ENCODE measurements at places on chromosomes 12 and 14.

DNA sequence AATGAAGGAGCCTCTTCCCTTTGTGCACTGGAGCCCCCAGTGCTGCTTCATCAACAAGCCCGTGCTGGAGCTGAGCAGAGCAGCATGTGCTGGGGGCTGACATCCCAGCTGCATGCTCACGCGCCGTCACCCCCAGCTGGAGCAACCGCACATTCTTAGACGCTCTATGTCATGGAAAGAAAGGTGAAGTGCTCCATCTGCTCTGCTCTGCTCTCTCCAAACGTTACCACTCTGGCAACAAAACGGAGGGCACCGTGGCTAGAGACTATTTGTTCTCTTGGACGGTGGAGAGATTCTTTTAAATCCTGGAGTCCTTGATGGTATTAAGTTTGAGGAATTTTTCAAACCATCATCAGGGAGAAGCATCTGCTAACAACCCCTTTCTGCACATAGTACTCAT lies 208.4 kb downstream of the C12orf75 start:
- no peak overlapping the region for H3K4me3 ChIP-seq
- no peak for DNase-seq
- H3K27me3 ChIP-seq: no peaks in the 10 kb centered on the region

- peak overlapping the region; percentile 81 for H3K27ac ChIP-seq
- no peaks in the 10 kb centered on the region for H3K27me3 ChIP-seq
- peaks cover 54% of the 10 kb centered on the region for H3K4me1 ChIP-seq
- H3K36me3 ChIP-seq: peaks cover 14% of the 10 kb centered on the region
- H3K4me3 ChIP-seq: no peak overlapping the region
- peak; percentile 55 for DNase-seq
These were observed 4.4 kb upstream of the YY1 start for GRCh38 chr14:100234511-100234910.

DNA sequence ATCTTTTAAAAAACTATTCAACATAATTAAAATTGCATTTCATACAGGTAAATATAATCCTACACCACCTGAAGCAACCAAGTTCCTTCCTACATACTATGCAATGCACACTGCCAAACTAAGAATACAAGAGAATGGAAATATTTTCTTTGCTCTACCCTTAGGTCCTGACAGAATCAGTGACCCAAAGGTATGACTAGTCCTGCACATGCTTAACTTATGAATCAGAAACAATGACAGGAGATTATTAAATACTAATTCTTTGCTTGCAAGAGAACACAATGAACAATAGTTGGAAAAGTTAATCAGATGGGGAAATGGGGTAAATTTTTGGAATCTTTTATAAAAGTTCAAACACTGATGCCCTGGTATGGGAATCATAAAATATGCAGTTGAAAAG lies 220.1 kb downstream of the SOX5 start:
- H3K4me1 ChIP-seq: no peaks in the 10 kb centered on the region
- H3K4me3 ChIP-seq: no peak overlapping the region
- no peak for DNase-seq
- no peak overlapping the region for H3K27ac ChIP-seq
- no peaks in the 10 kb centered on the region for H3K36me3 ChIP-seq
- no peaks in the 10 kb centered on the region for H3K27me3 ChIP-seq

DNA sequence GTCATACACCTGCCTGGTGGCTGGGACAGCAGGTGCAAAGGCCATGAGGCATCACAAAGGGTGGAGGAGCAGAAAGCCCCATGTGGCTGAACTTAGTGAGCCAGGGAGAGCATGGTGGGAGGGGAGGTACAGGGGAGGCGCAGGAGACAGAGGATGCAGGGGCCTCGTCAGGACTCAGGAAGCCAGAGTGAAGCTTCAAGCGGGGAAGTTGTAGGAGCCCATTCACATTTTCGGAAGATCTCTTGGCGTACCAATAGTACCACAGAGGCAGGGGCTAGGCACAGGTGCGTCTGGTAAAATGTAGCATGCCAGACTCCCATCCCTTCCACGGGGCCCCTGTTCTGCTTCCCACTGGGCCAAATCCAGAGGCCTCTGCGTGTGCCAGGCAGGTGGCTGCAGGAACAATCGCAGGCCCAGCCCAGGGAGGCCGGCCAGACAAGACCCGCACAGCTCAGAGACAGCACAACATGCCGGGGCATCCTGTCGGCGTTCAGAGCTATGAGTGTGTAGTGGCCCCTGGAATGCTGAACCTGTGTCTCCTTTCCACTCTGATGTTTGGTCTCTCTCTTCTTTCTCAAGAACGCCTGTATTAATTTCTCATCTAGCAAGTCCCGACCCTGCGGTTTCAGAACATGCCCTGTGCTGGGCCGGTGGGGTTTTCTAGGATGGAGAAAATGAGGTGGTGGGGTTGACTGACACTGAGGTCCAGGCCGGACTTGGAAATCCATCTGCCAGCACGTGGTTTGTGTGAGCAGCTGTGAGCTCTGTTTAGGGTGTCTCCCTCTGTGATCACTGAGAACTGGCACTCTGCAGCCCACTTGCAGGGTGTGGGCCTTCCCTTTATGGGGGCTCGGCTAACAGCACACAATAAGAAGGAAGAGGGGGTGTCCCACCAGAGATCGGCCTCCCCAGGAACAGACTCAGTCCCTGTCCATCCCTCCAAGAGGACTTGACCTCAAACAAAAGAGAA lies 5.5 kb upstream of the TMEM132D start:
- H3K4me1 ChIP-seq: no peaks in the 10 kb centered on the region
- no peak overlapping the region for H3K4me3 ChIP-seq
- H3K27me3 ChIP-seq: peaks cover 28% of the 10 kb centered on the region
- DNase-seq: no peak
- no peaks in the 10 kb centered on the region for H3K36me3 ChIP-seq
- no peak overlapping the region for H3K27ac ChIP-seq

- no peak overlapping the region for H3K27ac ChIP-seq
- H3K27me3 ChIP-seq: peaks cover 2% of the 10 kb centered on the region
- no peak for DNase-seq
These were observed 157.4 kb upstream of the ARID2 start for GRCh38 chr12:45572114-45572513.

GRCh38 chr14:36478782-36479181 lies 41.2 kb downstream of the NKX2-1 start:
- H3K27me3 ChIP-seq: peaks cover 15% of the 10 kb centered on the region
- peaks cover 4% of the 10 kb centered on the region for H3K4me1 ChIP-seq
- H3K36me3 ChIP-seq: no peaks in the 10 kb centered on the region
- no peak overlapping the region for H3K4me3 ChIP-seq
- peak; percentile 17 for DNase-seq
- no peak overlapping the region for H3K27ac ChIP-seq

DNA sequence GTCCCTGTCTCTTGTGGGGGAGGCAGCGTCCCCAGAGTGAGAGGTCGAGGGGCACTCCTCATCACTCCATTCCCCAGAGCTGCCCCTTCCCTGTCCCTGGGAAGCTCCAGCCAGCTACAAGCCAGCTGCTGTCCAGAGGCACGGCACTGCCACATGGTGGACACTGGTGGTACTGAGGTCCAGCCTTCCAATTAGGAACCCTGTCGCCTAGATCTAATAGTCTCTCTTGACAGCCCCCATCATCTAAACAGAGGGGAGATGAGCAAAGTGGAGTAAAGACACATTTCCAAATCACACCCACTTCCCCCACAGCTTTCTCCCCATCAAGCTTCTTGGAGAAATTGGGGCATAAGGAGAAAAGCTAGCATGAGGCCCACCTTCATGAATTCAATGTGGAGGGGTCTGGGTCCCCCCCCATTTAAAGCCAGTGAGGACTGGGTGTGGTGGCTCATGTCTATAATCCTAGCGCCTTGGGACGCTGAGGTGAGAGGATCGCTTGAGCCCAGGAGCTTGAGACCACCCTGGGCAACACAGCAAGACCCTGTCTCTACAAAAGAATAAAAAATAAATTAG lies 2.1 kb upstream of the INHBE start:
- no peaks in the 10 kb centered on the region for H3K36me3 ChIP-seq
- no peaks in the 10 kb centered on the region for H3K27me3 ChIP-seq
- H3K4me3 ChIP-seq: no peak overlapping the region
- H3K27ac ChIP-seq: peak overlapping the region; percentile 19
- DNase-seq: peak; percentile 82

GRCh38 chr14:55026441-55026792 lies 482 bp downstream of the WDHD1 start:
- H3K4me3 ChIP-seq: peak overlapping the region; percentile 96
- no peak for DNase-seq
- H3K36me3 ChIP-seq: peaks cover 28% of the 10 kb centered on the region
- H3K27ac ChIP-seq: peak overlapping the region; percentile 92

DNA sequence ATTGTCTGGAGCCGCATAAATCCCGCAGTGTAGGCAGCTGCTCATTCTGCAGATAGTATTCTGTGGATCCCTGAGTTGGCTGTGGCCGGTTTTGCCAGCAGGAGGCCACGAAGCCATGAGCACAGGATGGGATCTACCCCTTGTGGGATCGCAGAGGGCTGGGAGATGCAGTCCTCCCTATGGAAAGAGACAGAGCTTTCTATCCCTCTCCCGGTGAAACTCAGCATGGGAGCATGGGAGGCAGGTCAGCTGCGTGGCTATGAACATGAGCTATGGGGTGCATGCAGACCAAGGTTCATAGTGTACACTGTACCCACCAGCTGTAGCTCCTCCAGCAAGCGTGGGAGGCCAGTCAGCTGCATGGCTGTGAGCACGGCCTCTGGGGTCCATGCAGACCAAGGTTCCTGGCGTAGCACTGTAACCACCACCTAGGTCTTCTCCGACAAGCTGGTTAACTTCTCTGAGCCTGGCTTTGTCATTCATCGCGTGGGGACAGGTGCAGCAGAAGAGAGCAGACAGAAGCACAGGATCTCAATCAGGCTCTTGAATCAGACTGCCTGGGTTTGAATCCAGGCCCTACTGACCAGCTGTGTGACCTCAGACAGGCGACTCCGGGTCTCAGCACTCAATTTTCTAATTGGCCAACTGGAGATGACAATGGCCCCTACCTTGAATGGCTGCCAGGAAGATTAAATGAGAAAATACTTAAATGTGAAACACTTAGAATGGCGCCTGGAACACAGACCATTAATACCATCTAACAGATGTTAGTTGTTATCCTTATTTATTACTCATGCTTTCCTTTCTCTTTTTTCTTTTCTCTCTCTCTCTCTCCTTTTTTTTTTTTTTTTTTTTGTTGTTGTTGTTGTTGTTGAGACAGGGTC lies 6.0 kb downstream of the BDKRB1 start:
- H3K27ac ChIP-seq: no peak overlapping the region
- DNase-seq: no peak
- H3K27me3 ChIP-seq: peaks cover 6% of the 10 kb centered on the region
- no peaks in the 10 kb centered on the region for H3K4me1 ChIP-seq
- no peaks in the 10 kb centered on the region for H3K36me3 ChIP-seq

- peak; percentile 7 for DNase-seq
- H3K4me1 ChIP-seq: peaks cover 27% of the 10 kb centered on the region
- H3K36me3 ChIP-seq: peaks cover 4% of the 10 kb centered on the region
- H3K27me3 ChIP-seq: no peaks in the 10 kb centered on the region
- no peak overlapping the region for H3K27ac ChIP-seq
These were observed 286.7 kb upstream of the GRIP1 start for GRCh38 chr12:66965621-66966020.

DNA sequence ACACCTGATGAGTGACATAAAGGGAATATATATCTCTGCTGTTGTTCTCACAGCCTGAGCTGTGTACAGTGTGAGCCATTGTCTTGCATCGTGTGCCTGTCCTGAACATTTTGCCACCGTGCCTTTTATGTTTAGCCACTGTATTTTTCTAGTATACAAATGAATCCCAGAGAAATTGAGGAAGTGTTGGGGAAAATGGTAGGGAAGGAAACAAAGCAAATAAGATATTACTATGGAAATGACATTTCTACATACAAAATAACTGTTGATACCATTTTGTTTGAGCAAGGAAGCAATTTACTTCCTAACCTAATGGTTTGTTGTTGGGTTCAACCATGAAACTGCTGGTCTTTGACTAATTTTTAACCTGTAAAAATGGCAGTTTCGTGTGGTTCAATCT lies 5.5 kb downstream of the PSMA6 start:
- H3K36me3 ChIP-seq: peaks cover 38% of the 10 kb centered on the region
- no peaks in the 10 kb centered on the region for H3K27me3 ChIP-seq
- peak overlapping the region; percentile 65 for H3K27ac ChIP-seq
- no peak for DNase-seq

- H3K36me3 ChIP-seq: peaks cover 46% of the 10 kb centered on the region
- no peak overlapping the region for H3K4me3 ChIP-seq
- no peak for DNase-seq
These were observed 67.1 kb downstream of the BLTP3B start for GRCh38 chr12:100075598-100075997.

- H3K4me3 ChIP-seq: no peak overlapping the region
- peaks cover 2% of the 10 kb centered on the region for H3K36me3 ChIP-seq
- H3K27ac ChIP-seq: no peak overlapping the region
- no peaks in the 10 kb centered on the region for H3K27me3 ChIP-seq
- no peak for DNase-seq
These were observed 193.0 kb upstream of the BTG1 start for GRCh38 chr12:92338671-92339070.

DNA sequence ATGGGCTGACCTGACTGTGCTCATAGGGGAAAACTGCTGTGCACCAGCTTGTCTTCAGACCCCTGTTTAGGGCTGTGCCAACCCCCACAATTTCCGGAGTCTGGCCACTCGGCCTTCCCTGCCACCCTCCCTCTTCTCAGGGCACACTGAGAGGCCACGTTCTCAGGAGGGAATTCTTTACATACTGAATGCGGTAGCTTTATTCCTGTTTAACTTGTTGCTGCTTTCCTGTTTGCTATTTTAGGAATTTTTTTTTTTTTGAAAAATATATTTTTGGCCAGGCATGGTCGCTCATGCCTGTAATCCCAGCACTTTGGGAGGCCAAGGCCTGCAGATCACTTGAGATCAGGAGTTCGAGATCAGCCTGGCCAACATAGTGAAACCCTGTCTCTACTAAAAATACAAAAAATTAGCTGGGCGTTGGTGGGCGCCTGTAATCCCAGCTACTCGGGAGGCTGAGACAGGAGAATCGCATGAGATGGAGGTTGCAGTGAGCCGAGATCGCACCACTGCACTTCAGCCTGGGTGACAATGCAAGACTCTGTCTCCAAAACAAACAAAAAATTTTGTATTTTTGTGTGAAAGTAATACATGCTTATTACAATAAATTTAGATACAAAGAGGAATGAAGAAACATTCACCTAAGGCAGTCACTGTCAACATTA lies 39.5 kb downstream of the TPCN1 start:
- H3K4me3 ChIP-seq: no peak overlapping the region
- peaks cover 33% of the 10 kb centered on the region for H3K36me3 ChIP-seq
- peaks cover 48% of the 10 kb centered on the region for H3K4me1 ChIP-seq
- no peaks in the 10 kb centered on the region for H3K27me3 ChIP-seq
- no peak for DNase-seq
- H3K27ac ChIP-seq: no peak overlapping the region
